Kidney glomerular epithelial cell (primary cell): ENCODE measurements at places on chromosomes 12 and 14.
A peak's percentile ranks its signal among the peaks of the same experiment; 100 is the strongest.

GRCh38 chr12:117047810-117048584, 51.2 kb downstream of the TESC start:
- peak; percentile 6 for DNase-seq

DNA sequence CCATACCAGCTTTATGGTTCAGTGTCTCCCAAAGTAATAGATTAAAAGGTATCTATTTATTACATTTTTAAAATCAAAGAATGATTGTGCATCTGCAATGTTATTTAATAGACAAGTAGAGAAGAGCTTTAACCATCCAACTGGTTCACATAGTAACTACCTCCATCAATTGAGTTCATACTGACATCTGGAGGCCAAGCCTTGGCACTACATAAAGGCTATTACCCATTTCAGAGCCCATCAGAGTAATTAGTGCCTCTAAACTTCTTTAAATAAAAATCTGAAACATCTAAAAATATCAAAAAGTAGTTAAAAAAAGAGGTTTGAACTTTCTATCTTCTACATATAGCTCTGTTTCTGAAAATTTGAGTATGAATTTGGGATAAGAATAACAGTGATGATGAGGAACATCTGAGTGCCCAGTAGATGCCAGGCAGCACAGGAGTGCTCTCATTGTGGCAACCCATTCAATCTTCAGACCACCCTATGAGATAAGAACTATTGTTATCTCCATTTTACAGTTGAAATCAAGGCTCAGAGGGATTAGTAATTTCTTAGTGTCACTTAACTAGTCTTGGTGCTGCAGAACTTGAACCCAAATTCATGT, 132.9 kb upstream of the DAAM1 start:
- no peak for DNase-seq

DNA sequence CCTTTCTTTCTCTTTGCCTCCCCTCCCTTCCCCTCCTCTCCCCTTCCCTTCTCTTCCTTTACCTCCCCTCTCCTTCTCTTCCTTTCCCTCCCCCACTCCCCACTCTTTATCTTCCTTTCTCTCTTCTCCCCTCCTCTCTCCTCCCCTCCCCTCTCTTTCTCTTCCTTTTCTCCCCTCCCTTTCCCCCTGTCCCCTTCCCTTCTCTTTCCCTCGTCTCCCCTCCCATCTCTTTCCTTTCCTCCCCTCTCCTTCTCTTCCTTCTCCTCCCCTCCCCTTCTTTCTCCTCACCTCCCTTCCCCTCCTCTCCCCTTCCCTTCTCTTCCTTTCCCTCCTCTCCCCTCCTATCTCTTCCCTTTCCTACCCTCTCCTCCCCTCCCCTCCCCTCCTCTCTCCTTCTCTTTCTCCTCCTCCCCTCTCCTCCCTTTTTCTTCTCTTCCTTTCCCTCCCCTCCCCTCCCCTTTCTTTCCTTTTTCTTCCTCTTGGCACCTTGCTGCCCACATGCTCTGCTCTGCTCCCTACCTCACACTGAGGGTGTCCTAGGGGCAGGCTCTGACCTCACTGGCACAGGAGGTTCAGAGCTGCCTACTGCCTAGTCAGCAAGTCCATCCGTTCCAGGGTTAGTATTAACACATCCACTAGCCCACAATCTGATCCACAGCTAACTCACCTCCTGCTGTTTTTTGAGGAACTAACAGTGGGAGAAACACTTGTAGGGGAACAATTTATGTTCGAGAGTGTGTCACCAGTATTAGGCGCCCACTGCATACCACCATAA, 101.0 kb downstream of the NUAK1 start:
- no peak for DNase-seq

DNA sequence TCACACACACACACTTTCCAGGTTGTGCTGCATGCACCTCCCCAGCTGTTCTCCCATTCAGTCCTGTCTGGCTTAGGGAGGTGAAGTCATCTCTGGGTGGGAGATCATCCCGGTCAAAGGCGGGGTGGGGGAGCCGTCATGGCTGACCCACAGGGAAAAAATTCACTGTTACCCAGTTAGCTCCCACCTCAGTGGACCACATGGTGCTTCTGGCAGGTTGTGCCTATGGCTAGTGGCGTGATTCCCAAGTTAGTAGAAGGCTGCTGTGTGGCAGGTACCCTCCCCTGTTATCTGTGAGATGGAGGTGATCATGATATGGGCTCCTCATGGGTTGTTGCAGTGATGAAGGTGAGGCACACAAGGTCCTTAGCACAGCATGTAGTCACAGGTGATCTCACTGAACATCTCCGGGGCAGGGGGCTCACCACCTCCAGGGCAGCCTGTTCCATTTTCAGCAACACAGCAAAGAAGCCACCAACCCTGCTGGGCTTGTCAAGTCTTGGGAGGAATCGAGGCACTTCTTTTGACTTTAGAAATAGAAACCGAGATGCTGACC, 154.9 kb upstream of the CCND2 start:
- DNase-seq: no peak

DNA sequence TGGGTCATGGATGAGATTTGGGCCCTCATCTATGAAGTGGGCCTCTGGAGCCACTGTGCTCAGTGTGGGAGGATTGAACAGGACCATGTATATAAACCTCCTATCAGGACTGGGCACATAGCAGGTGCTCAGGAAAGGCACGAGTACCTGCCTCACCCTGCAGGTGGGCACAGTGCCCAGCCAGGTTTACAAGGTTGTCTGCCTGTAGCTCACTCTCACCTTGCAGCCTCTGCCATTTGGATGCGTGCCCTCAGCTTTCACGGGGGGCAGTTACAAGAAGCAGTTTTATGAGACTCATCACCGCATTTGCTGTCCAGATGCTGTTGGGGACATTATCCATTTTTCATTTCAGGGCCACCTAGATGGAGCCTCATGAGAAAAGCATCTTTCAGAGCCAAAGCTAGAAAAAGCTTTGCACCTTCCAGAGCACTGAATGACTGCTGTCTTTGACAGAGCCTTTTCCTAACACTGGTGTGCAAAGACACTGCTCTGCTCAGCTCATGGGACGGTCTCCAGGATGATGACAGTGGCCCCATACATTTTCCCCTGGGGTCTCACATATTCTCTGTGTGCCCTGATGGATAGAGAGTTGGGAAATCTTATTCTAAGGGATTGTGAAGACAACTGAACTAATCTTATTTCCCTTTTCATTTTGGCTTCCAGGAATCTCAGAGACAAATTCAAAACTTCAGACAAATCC, 327.5 kb upstream of the RTL1 start:
- DNase-seq: no peak

DNA sequence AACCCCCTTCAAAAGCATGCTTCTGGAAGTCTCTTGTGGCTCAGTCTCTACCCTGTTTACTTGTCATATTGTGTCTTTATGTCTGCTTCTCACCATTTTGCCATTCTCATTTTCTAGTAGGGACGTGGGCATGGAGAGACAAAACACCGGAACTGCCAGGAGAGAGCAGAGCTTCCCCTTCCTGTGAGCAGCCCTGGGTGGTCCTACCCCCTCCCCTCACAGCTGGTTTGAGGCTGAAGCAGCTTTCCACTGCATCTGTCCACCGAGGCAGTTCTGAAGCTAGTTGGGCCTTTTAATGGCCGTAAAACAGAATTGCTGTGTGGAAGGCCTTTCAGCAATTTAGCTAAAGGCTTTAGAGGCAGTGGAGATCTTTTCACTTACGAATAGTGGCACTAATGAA, 77.0 kb downstream of the PELI2 start:
- no peak for DNase-seq

- no peak for DNase-seq
Observed at GRCh38 chr14:95162641-95163040, 5.3 kb upstream of the DICER1 start.

DNA sequence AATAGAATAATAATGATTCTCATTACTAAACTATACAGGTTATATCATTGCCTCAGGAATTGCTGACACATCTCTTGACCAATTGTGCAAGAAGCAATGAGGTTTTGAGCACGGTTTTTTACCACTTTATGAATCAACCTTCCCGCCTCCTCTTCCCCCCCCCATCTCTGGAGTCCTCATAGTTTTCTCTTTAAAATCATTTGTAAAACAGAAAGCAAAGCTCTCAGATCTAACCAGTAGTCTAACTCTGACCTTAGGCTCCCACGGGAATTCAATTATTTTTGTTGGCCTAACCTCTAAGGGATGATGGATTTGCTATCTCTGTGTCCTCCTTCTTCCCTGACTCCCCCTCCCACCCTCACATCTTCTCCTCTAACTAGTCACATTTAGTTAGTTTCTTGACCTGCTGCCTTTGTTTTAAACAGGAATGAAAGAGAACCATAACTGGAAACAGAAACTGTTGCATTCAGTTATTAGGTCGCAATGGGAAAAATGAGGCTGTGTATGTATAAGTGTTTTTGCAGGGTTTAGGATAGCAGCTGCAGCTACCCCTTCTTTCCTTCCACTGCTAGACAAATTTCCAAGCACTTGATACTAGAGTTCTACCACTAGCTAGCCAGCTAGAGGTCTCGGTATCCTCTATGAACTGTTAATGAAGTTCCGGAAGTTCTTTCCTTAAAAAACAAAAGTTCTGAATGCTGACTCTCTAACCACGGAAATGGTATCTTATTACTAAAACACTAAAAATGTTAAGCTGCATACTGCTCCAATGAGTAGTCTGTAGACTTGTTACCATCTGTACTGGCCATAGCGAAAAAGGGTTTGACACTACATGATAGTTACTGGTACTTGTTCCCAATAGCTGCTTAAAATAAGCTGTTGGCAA, 65.4 kb downstream of the TAOK3 start:
- peak; percentile 81 for DNase-seq

GRCh38 chr12:14256121-14256520, 109.4 kb upstream of the ATF7IP start:
- DNase-seq: no peak

DNA sequence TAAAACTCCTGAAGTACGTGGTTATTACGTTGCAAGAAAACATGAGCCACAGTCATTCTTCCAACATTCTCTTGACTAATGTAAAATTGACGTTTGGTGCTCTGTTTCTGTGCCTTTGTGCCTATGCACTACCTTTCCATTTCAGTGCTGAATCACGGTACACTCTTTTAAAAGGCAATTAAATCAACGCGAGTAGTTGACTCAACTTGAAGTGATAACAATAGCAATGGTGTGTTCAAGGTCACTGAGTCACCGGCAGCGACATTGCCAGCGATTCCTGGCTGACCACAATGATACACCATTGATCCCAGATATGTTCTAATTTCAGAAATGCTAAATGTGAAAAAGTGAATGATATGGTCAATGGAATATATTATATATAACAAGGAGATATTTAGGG, 17.8 kb downstream of the AK7 start:
- DNase-seq: no peak

DNA sequence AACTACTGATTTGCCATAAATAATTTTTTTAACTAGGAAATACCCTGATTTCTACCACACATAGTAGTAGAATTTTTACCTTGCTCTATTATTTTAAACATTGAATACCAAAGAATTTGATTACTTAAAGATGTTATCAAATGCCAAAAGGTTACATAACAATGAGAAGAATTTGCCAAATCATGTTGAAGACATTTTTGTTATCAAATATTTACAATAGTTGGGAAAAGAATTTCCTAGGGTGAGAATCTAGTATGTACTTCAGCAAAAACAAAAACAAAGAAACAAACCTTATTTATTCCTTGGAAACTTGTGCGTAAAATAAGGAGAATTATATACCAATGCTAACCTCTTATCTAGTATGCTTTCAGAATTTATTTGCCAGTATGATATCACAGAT, 107.2 kb downstream of the SCAF11 start:
- no peak for DNase-seq

- DNase-seq: no peak
Observed at GRCh38 chr14:56297449-56297848, 179.2 kb downstream of the PELI2 start.

DNA sequence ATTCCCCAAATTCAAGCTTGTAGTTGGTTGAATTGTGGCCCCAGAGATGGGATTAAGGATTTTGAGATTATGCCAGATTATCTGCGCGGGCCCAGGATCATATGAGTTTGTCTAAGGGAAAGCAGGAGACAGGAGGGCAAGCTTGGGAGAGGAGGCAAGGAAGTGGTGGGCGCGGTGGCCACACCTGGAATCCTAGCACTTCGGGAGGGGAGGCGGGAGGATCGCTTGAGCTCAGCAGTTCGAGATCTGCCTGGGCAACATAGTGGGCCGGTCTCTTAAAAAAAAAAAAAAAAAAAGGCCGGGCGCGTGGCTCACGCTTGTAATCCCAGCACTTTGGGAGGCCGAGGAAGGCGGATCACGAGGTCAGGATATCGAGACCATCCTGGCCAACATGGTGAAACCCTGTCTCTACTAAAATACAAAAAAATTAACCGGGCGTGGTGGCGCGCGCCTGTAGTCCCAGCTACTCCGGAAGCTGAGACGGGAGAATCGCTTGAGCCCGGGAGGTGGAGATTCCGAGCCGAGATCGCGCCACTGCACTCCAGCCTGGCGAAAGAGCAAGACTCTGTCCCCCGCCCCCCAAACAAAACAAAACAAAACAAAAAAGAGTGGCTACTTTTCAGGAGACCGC, 881 bp upstream of the PUS1 start:
- no peak for DNase-seq

DNA sequence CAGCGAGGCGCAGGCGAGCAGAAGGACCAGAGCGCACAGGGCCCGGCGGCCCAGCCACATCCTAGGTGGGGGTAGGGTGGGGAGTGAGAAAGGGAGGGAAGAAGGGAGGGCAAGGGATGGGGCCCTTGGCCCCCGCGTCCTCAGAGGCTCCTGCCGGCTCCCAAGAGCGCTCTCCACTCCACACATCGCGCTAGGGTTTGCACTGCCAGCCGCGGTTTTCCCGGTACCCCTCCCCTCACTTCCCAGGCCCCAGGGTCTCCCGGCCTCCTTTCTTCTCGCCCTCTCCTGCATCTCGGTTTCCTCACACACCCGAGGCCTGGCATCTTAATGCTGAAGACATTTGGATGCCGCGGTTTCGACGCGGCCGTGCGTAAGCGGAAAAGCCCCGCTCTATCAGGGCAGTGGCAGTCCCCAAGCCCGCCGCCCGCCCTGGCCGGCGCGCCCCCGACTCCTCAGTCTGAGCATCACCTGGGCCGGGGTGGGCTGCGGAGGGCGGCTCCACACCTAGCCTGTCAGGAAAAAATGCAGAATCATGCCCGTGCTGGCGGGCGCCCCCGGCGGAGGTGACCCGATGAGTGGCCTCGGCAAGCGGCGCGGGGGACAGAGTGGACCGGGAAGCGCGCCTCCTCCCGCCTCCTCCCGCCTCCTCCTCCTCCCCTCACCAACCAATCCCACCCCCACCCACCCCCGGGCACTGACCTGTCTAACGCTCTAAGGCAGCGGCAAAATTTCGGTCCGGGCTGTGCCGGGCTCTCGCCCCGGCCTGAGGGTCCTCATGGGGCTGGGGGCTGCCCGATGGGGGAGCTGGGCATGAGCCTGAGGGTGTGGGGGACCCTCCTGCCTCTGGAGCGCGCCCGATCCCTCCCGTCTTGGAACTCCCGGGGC, 686 bp downstream of the B4GALNT1 start:
- no peak for DNase-seq

DNA sequence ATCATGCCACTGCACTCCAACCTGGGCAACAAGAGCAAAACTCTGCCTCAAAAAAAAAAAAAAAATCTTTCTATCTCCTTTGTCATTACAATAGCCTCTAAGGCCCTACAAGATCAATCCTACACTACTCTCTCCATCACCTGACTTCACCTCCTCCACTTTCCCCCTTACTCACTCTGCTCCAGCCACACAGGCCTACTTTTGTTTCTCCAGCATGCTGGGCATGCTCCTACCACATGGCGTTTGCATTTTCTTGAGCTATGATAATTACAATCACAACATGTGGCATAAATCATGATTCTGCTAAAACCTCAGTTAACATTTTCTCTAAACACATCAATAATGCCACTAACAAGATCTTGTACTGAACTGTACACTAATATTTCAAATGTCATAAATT, 7.8 kb downstream of the PPP1R13B start:
- no peak for DNase-seq
